ENCODE measurements at places on chromosomes 6 and 20. TPM values are rescaled to one million over a fixed set of nuclear protein-coding genes. Genes with fewer than 3 reads are reported as not detected.
A peak's percentile ranks its signal among the peaks of the same experiment; 100 is the strongest.

DNA sequence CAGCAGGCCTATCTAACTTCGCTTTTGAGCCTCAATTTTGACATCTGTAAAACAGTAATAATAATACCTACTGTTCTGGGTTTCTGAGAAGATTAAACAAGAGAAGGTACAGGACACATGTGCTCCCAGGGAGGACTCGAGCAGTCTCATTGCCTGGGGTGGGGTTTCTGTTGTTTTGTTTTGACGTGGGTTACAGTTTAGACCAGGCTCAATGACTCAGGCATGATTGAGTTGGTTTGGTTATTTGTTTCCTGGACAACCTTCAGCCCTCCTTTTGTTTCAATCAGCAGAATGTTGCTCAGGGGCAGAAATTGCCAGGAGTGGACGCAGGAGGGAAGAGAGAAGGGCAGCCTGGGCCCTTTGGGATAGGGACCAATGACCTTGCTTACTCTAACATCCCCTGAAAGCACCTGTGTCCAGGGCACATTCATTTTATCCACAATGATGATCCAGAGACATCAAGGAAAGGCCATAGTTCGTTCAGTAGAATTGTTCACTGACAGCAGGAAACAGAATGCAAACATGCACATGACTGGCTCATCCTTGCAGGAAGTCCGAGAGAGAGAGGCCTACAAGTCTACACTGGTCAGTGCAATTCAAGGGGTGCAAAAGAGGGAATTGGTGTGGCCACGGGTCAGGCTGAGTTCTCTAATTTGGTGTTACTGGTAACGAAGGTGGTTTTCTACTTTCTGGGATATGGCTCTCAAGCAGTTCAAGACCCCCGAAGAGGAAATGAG, 74.5 kb upstream of the MRPS10 start:
- DNase-seq, result peak; percentile 58

DNA sequence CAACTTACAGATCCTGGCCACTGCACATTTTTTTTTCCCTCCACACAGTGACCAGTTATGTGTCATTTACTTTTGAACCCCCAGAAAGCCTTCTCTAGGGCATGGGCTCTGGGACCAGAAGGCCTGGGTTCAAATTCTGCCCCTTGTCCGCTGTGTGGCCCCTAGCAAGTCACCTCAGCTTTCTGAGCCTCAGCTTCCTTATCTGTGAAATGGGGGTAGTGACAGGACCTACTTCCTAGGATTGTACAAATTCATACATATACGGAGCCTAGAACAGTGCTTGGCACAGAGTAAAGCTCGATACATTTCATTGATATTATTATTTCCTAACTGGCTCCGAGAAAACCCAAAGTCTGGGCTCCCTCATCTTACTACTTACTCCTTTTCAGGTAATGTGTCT, 1.6 kb downstream of the BPI start:
- DNase-seq, result no peak

DNA sequence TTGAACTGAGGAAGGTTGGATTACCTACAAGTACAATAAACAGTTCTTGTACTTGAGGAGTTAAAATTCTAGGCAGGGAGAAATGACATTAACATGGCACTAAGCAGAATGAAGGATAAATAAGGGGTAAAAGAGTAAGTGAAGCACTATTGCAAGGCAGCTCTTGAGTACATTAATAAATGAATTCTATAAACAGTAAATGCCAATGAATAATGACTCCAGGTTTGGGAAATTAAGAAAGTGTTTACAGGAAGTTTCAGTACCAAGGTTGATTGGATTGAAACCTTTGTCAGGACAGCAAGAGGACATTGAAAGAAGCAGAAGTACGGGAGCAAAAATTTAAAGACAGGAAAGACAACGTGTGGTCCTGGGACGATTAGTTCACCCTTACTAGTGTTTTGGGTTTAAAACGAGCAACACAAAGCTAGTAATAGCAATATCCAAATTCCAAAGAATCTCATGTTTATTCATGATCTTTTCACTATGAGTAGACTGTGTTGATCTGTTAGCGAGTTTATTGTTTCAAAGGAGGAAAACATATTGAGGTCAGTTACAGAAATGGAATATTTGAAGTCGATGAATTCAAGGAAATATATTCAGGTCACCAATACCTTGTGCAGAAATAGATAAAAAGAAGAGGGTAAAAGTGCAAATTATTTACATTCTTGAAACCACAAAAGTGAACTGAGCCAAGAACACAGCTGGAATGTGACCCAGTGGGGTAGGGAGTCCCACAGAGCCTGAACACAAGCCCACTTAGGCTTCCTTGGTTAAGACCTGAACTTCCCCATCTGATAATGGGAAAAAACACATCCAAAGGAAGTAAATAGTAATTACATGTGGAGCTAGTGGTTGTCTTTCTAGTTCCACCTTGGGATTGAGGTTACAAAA, 80.8 kb downstream of the MKKS start:
- DNase-seq, result no peak

Gene IL17F
- not detected for total RNA-seq

Gene PTGIS
- total RNA-seq, result 1,011 TPM

DNA sequence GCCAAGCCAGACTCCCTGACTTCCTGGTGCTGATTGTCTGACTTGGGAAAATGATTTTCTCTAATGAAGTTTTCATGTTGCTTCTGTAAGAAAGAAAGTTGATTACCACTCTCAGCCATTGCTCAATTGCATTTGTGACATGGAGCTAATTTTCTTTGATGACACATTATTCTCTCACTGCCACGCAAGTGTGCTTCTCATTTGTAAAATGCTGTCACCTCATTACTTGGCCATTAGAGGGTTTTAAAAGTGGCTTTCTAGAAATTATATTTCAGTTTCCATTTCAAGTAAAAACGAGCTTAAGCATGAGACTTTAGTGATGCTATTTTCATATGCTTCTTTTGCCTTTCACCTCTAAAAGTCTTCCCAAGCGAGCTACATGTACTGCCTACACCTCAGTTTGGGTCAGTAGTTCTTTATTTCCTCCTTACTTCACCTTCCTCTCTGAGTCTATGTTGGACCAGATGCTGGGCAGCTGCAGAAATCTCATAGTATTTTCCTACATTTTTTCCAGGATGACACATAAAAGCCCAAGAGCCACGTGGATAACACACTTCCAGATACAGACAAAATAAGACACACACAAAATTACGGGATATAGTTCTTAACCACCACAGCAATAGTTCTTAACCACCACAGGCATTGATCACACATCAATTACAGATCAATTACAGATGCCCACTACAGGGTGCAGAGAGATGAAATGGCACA, 6.3 kb upstream of the FAM210B start:
- no peak for DNase-seq

DNA sequence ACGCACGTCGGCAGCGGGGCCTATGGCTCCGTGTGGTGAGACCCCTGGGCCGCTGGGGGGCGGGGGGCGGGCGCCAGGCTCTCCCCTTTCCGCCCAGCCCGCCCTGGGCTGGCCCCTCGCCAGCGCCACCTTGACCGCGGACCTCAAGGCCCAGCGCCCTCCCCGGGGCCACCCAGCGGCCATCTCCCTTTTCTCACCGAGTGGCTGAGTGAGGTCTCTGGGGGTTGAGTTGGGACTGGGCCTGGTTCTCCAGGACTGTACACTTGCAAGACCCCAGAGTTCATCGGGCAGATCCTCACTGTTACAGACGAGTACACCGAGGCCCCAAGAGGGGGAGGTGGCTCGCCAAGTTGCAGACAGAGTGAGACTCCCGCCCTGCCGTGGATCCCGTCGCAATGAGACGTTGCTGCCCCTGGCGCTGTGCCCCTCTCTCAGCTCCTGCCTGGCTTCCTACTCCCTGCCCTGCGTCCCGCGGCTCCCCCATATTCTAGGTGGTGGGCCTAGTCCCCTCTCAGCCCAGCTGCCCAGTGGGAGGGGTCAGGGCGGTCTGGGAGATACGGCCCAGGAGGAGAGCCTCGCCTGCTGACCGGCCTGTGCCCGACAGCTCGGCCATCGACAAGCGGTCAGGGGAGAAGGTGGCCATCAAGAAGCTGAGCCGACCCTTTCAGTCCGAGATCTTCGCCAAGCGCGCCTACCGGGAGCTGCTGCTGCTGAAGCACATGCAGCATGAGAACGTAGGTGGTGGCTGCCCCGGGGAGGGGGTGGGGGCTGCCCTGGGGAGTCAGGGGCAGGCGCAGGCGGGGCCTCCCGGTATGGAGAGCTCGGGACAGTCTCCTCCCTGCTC, 576 bp downstream of the MAPK13 start:
- no peak for DNase-seq

DNA sequence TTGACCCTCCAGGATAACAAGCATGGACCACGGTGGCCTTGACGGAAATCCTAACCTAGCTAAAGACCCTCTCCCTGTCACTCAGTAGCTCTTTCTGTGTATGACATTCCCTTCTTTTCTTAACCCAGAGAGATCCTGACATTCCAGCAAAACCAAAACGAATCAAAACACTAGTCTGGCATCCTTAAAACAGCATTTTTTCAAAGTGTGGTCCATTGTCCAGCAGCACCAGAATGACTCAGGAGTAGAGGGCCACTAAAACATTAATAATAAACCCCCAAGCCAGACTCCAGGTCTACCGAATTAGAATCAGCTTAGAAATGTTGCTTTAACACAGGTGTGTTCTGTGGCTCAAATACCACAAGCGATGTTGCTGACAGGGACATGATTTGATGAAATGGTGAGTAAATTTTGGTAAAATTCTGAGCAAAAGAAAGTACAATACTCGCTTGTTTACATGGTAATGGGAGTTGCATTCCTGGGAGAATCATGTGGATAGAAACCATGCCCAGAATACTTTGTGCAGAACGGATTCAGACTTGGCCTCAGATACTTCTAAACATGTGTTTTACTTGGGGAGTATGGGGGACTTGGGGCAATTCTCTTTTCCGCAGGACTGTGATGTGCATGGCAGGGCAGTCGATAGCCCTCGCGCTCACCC, 174.2 kb upstream of the KCNG1 start:
- no peak for DNase-seq

DNA sequence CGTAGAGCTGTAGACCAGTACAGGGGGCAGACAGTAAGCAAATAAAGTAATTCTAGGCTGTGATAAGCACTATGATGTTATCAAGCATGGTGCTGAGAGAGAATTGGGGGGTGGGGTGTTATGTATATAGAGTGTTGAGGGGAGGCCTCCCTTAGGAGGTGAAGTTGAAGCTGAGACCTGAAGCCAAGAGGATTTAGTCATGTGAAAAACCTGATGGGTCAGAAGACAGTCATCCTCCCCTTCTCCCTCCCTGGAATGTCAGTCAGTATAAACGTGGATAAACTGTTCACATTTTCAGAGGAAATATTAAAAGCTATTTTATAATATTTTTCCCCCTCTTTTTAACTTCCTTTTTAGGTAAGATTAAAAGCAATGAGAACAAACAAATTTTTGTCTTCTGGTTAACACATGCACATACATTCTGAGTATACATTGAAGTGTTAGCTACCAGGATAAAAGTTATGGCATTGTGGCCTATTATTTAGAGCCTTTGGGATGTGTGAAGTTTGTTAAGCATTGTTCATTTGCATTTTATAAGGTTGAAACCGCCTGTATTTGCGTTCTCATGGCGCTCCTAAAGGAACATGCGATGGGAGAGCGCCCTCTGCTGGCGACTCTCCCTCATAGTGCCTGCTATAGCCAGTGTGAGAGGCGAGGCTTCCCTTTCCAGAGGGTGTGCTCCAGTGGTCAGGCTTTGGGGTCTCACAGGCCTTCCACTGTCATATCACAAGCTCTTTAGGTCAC, 35.4 kb upstream of the MAPK13 start:
- DNase-seq, result peak; percentile 82

DNA sequence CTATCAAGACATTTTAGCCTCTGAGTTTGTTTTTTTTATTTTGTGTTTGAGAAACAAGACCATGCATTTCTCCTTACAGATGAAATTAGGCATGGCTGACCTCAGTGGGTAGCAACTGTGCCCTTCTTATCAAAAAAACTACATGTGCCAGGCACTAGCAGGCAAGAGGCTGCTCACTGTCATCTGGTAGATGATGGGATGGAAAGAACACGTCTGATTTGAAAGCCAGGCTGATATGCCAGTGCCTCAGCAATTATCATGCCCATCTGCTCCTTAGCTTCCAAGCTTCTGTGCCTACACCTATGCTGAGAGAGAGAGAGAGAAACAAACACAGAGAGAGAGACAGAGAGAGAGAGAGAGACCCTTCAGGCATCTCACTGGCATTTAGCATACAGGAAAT, 149.9 kb downstream of the C6orf118 start:
- no peak for DNase-seq
